Activated T-cell treated with anti-CD3 and anti-CD28 coated beads for 48 hours (primary cell): ENCODE measurements at places on chromosomes 3 and 15.

DNA sequence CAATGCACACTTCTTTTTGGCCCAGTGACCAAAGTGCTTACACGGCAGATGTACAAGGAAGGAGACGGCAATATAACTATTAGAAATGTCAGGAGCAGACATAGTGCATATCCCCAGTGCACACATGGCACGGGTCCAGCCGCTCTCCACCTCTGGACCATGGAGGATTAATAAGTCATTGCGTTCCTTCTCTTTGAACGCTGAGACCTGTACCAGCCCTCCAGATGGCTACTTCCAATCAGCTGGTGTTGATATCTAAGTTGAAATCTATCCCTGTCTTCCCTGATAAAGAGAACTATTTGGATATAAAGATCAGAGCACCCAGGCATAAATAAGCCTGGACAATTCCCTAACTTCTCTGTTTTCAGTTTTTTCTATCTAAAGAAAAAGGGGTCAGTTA is 212.5 kb downstream of the CADPS start:
- DNase-seq, result no peak

- no peak for DNase-seq
Measured at GRCh38 chr3:106117490-106117858, 248.7 kb upstream of the CBLB start.

GRCh38 chr3:13461169-13462124 is 18.7 kb upstream of the HDAC11 start:
- DNase-seq, result peak; percentile 75

GRCh38 chr15:90553248-90553745 is 23.6 kb downstream of the CRTC3 start:
- no peak for DNase-seq

DNA sequence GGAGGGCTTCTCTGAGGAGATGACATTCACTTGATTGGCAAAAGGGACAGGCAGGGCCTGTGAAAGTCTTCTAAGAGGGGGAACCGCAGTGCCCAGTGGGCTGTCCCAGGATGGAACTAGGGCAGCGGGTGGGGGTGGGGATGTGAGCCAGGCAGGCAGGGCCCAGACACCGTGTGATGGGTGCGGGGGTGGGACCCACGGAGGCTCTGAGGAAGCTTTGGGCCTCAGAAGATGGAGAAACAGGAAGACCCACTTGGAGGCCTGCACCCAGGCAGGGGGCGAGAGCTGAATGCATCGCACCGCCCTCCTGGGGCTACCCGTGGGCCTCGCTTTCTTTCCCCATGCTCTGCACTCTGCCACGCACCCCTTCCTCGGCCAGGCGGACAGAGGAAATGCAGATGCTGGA is 32.9 kb upstream of the ACAD9 start:
- DNase-seq, result peak; percentile 15

- DNase-seq, result no peak
Measured at GRCh38 chr15:91456251-91456718, 356.2 kb downstream of the SV2B start.

DNA sequence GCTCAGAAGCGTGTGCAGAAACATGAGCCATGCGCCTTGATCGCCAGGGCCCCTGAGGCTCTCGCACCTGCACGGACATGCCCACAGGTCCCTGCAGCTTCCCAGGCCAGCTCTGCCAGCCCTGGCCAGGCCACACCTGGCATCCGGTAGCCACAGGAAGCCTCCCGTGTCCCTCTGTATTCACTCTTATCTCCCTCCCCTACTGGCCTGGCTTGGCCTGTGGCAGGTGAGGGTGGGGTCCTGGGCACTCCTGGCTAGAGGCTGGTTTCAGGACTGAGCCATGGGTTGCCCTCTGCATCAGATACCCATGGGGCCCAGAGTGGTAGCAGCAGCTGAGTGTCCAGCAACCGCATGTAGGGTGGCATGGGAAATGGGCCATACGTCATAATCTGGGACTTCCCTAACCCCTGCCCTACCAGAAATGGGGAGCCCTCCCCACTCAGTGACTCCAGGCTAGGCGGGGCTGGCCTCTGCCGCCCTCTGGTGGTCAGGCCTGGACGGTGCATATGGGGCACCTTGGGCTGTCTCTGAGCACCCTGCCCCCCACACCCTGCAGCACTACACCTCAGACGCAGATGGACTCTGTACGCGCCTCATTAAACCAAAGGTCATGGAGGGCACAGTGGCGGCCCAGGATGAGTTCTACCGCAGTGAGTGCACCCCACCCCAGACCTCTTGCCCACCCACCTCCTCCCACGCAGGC is 12.6 kb upstream of the LMAN1L start:
- DNase-seq, result peak; percentile 84

DNA sequence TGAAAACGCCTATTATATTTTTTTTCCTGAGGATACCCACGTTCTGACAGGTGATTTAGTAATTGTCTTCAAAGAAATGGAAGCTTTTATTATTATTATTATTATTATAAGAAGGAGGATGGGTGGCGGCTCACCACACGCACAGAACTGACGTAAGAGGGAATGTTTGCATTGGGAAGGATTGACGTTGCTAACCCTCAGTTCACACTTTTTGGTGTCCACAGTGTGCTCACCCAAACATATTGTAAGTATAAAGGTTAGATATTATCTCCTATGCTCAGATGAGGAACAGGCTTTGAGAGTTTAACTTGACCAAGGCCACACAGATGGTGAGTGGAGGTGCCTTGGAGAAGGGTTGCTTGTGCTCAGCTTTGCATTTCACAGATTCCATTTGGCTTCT is 533.5 kb upstream of the TBL1XR1 start:
- no peak for DNase-seq

DNA sequence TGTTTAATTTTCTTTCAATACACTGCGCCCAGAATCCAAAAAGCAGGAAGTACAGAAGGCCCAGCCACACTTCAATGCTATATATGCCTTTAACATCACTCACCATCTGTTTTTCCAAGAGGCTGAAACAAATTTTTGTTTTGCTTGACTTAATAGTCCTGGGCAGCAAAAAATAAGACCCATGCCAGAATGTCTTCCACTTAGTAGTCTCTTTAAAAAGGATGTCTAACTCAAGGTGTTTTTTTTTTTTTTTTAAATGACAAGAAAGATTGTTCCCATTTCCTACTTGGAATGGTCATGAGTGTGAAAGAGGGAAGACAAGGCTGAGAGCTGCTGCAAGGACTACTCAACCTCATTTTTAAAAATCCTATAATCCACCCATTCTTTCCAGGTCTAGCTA is 590.3 kb upstream of the SGO1 start:
- no peak for DNase-seq

DNA sequence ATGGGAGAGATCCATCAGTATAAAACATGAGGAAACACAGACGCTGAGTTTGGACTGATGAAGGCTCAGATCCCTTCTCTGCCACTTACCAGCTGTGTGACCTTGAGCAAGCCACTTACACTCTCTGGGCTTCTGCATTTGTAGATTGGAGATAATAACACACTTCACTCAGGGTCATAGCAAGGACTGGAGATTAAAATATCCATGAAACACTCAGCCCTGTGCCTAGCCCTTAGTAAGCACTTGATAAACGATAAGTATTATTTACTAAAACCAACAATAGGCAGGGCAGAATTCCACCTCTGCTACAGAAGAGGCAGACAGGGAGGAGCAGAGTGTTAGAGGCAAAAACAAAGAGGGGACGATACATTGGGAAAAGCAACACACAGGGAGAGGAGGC is 420.5 kb upstream of the WNT5A start:
- no peak for DNase-seq

- no peak for DNase-seq
Measured at GRCh38 chr3:44326515-44326914, 12.1 kb upstream of the TCAIM start.

- no peak for DNase-seq
Measured at GRCh38 chr3:107239703-107240102, 137.5 kb upstream of the CCDC54 start.

DNA sequence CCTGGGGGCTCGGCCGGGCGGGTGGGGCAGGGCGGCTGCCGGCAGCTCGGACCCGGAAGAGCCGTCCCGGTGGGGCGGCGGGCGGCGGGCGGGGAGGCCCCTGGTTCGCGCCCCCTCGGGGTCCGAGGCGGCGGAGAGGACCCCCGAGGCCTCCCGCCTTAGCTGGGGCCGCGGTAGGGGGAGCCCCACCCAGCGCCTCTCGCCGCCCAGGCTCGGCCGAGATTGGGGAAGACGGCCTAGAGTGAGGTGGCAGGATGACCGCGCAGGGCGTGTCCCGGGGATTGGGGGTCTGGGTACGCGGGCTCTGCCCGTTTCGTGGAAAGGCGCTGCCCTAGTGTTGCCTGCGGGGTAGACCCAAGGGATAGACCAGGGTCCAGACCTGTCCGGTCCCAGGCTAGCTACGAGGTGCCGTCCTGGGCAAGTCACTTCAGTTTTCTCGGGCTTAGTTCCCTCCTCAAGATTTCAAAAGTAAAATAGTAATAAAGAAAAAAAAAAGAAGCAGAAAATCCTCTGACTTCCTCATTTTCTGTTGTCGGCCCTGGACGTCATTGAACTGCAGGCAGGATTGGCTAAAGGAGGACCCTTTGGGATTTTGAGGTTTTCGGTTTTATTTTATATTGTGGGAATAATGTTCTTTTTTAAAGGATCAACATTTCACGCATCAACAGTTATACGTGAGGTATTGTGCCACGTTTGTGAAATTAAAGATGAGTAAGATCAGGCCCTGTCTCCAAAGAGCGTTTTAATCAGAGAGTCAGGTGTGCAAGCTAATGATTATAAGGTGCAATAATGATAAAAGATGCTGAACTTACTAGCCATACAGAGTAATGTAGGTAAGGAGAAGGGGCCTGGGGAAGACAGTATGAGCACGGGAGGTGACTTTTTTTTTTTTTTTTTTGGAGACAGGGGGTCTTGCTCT is 679 bp downstream of the IQGAP1 start:
- DNase-seq, result peak; percentile 60

DNA sequence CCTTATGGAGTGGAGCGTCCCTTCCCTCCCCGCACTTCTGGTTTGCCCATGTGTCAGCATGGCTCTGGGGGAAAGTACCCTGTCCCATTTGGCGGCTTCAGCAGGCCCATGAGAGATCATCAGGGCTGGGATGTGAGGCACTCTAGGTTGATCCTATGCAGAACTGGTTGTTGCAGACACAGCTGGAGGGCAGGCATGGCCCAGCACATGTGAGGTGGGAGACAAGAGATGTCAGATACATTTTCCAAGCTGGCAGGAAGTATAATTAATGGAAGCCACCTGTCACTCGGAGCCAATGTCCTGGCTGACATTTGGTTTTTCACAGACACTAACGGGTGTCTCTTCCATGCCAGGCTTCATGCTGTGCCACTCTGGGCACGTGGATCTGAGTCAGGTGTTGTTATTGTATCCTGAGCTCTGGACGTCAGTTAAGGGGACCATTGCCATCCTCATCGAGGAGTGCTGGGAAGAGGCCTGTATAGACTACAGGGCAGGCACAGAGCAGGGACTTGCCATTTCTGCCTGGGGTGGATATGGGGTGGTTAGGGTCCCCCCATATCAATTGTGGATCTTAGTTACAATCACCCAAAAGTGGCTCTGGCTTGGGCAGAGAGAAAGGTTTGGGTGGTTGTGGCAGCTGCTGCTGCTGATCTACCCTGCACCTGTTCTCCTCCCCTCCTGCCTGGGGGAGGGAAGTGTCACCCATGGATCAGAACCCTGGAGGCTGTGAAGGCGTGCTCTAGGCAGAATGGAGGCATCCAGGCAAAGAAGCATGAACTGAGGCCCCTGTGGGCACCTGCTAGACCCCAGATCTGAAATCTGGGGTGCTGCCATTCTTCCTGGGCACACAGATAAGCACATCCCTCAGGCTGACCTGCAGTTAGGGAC is 140.7 kb downstream of the FBLN2 start:
- DNase-seq, result no peak

GRCh38 chr15:87429754-87430153 is 826.8 kb downstream of the NTRK3 start:
- no peak for DNase-seq

- no peak for DNase-seq
Measured at GRCh38 chr15:101522091-101522490, 32.6 kb upstream of the PCSK6 start.

GRCh38 chr3:127615631-127616305 is 13.2 kb upstream of the PODXL2 start:
- no peak for DNase-seq

GRCh38 chr3:64290161-64290560 is 64.9 kb upstream of the PRICKLE2 start:
- DNase-seq, result no peak

- no peak for DNase-seq
Measured at GRCh38 chr3:123543950-123544349, 40.9 kb downstream of the HACD2 start.

DNA sequence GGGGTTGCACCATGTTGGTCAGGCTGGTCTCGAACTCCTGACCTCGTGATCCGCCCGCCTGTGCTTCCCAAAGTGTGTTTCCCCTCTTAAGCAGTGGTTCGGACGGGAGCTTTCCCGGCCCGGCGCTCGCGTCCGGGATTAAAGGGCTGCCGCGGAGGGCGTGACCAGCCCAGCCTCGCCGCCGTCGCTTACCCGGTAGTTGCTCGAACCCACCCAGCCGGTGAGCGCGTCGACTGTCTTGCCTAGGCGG is 513 bp downstream of the CLASP2 start:
- peak; percentile 51 for DNase-seq

DNA sequence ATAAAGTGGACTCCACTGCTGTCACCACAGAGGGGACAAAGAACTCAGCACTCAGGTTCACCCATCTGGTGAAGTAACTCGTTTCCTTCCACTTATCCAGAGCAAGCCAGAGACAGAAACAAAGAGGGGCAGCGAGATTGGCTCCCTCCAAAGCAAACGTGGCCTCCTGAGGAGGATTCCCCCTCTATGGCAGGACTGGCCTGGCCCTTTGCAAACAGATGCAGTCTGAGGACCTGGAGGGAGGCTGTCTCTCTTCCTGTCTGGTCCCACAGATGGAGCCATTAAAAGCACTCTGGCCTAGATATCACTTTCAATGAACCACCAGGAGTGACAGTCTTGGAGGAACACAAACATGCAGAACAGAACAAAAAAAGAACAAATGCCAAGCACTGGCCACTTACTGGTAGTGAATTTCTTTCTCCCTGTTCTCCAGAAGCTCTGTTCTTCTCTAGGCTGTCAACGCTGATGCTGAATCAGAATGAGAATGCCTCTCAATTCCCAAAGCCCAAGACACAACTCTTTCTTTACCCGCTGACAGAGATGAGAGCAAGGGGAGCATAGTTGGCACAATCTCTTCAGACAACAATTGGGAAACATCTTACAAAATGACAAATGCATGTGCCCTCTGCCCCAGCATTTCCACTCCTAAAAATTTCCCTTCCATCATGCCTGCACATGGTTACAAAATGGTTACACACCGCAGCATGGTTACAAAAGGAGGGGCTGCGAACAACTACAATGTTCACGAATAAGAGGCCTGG is 14.3 kb downstream of the KLHL25 start:
- no peak for DNase-seq

- DNase-seq, result no peak
Measured at GRCh38 chr3:175430983-175431773, 572.0 kb downstream of the NAALADL2 start.

DNA sequence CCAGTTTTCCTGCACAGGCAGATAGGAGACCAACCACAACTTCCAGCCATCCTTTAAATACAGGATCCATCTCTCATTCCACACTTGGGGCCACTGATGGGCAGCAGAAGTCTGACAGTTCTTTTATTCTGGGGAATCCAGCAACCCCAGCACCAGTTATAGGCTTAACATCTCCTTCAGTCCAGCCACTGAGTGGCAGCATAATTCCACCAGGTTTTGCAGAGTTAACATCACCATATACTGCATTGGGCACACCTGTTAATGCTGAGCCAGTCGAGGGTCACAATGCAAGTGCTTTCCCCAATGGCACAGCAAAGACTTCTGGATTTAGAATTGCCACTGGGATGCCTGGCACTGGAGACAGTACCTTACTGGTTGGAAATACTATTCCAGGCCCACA is 2.9 kb downstream of the NPAP1 start:
- DNase-seq, result no peak

GRCh38 chr3:194617827-194618226 is 15.4 kb downstream of the TMEM44 start:
- DNase-seq, result no peak

- no peak for DNase-seq
Measured at GRCh38 chr3:42902257-42902656, 3.7 kb upstream of the ZNF662 start.
